ENCODE measurements at places on chromosomes 4 and X.
A peak's percentile ranks its signal among the peaks of the same experiment; 100 is the strongest.

- DNase-seq, result no peak
These were observed 67.9 kb downstream of the ANK2 start for GRCh38 chr4:113117358-113117702.

- no peak for DNase-seq
These were observed 11.2 kb upstream of the SPARCL1 start for GRCh38 chr4:87540146-87541058.

- no peak for DNase-seq
These were observed 369.5 kb upstream of the FAM241A start for GRCh38 chr4:111775556-111776297.

DNA sequence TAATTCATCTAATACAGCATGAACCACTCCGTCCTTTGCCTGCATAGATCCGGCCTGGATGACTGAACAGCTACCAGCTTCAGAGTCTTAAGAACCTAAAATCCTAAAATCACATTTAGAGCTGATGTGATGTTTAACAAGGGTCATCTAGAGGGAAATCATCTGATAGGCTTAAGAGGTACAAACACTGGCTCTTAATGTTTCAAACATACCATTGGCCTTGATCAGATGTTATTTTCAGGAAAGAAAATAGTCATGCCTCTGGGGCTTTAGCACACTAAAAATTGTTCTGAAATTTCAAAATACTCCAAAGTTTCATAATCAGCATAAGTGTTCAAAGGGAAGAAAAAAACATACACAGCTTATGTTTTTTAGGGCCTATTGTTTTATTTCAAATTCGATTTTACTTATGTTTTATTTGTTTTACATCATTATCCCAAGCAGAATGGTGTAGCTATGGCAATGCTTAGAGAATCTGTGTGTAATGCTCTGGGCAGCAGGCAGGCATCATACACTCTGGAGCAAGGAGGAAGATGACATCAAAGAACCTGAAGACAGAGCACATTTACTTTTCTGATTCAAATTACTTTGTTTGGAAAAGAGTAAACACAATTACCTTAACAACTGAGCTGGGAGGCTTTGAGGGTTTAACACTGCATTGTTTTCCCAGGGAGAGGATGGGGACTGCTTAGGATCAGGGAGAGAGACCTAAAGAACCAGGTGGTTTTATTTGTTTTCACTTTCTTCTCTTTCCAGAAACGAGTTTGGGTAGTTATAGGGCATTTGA is 25.3 kb upstream of the LEF1 start:
- DNase-seq, result no peak

DNA sequence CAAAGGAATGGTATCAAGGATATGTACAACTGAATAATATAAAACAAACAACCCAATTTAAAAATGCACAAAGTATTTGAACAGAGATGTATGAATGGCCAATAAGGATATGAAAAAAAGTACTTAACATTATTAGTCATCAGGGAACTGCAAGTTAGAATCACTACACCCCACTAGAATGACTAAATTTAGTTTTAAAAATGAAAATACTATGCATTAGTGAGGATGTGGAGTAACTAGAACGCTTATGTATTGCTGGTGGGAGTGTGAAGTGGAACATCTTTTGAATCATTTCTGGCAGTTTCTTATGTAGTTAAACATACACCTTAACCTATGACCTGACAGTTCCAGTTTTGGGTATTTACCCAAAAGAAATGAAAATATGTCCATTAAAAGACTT is 13.0 kb upstream of the SLC16A2 start:
- DNase-seq, result no peak

DNA sequence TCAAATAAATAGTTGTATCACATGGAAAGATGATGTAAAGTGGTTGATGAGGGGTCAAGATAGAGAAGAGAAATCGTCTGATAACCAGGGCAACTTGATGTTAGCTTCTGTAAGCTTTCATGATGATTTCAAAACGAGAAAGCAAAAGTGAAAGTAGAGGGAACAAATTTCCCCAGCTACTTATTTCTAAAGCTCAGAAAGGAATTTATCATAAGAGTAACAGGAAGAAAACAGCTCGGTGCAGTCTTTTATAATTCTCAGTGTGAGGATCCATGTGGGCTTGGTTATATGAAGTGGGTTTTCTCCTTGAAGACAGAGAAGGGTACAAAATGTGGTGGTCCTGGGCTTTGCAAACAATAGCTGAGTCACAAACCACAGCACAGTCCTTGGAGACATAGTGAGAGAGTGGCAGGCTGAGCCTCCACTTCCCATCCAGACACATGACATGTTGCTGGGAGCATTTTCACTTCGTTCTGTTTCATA is 32.1 kb upstream of the GLRA2 start:
- peak; percentile 17 for DNase-seq

DNA sequence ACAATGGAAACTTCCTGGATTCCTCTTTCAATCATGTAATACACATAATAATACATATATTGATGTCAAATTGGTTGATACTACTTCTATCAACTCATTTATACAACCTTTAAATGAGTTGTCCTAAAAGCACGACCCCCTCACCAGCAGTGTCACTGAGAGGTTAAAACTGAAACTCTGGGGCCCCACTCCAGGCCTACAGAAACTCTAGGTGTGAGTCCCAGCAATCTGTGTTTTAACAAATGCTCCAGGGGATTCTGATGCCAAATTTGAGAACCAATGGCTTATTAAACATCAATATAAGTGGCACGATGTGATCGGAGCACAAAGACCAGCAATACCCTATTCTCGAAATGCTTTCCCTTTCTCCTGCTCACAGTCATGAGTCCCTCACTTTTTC is 47.9 kb downstream of the ATP8A1 start:
- DNase-seq, result peak; percentile 15

DNA sequence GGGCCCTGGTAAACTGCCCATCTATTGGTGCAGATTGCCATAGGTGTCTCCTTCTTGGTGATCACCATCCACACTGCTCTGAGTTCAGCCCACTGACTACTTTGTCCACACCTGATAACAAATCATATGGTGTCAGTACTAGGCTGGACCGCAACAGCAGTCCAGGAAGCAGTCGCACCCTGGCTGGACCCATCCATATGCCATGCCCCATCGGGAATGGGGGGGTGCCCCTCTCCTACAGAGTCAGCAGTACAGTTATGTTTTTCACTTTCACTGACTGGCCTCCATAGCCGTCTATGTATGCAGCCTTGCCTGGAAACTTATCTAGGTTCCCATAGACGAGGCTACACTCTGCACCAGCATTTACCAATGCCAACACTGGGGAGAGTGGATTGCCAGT is 226.1 kb downstream of the ADGRL3 start:
- DNase-seq, result no peak

GRCh38 chr4:116952530-116953136 is 132.7 kb downstream of the TRAM1L1 start:
- no peak for DNase-seq

DNA sequence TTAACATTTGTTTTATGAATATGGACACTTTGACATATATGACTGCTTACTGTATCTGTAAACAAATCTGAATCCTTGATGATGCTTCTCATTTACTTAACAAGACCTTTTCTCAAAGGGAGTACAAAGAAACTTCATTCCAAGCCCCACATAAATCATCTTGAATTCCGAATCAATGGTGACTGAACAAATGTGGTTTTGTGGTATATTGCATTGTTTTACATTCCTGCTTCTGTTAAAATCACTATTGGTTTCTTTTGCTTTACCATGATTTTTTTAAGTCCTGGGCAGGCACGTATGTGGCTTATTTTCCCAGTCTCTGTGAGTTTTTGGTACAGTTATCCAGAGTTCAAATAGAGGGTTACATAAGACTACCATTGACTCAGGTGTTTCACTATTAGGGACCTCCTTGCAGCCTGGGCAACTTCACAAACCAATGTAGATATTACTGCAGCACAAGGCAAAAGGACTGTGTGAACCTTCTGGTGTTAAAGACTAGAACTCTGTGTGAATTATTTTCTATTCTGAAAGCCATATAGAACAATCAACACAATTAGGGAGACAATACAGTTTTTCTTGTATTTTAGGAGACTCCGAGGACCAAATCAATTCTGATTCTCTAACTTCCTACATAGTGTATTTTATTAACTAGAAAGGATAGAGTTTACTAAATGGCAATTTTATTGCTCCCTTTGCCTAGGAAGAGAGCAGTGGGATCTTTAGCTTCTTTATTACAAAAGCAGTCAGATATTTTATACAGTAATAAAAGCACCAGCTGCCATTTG is 196.4 kb downstream of the GALNTL6 start:
- DNase-seq, result no peak

DNA sequence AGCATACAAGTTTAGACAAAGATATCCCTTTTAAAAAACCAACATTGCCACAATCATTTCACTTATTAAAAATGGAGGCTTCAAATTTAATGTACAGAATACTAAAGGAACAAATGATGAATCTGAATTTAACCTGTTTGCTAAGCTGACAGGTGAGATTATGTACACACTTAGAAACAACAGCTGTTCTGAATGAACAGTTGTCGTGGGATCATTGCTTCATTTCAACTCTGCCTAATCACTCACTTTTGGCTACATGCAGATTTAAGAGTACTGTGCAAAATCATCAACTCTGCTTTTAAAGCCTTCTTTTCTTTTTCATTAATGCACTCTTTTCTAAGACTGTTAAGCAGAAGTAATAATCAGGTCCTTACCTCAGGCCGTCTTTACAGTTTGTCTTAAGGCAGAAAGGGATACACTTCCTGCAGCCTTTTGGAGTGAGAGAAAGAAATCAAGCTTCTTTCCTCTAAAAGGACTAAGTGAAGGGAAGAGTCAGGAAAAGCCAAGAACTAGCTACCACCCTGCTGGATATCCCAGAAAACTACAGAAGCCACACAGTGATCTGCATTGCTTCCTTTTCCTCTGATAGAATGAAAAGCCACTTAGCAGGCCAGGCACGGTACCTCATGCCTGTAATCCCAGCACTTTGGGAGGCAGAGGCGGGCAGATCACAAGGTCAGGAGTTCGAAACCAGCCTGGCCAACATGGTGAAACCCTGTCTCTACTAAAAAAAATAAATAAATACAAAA is 54.7 kb upstream of the NPNT start:
- DNase-seq, result no peak

GRCh38 chr4:65190780-65191179 is 479.5 kb downstream of the EPHA5 start:
- DNase-seq, result no peak

DNA sequence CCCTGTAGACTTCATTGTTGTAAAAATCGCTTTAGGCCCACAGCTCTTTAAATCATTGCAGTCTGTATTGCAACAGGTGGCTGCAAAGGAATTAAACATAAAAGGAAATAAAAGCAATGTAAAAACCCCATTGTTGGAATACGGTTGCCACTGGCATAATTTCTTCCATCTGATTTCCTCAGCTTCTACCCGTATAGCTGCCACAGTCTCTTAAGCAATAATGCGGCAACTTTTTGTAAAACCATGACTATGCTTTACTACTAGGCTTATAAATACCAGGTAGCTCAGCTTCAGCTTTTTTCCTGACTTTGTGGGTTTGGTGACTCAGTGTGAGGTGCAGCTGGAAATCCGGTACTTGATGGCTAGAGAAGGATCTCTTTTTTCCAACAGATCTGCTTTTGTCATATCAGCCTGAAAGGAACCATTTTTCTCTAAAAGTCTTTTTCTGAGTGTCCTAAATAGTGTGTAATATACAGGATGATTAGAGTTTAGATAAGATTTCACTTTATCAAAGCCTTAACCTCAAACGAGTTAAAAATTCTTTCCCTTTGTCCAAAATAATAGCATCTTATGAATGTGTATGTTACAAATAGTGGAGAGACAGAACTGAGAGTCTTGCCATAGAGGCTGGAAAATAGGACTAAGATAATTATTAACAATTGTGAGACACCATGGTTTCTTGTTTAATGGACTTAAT is 268.0 kb downstream of the ADGRL3 start:
- no peak for DNase-seq

GRCh38 chr4:14259936-14260335 is 632.4 kb upstream of the BOD1L1 start:
- no peak for DNase-seq

DNA sequence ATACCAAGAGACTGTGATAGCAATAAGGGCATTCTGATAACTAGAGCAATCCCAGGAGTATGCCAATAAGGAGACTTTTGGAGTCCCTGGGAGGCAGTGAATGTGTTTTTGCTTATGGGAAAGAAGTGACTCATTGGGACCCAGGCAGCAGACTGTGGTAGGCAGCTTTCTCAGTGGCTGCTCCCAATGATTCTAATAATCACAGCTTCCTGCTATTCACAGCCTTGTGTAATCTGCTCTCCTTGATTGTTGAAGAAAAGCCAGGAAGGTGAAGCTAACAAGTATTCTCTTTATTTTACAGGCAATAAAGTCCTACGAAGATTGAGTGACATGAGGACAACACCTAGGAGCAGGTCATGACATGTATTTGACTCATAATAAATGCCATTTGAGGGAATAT is 70.3 kb upstream of the DDX60 start:
- DNase-seq, result no peak

DNA sequence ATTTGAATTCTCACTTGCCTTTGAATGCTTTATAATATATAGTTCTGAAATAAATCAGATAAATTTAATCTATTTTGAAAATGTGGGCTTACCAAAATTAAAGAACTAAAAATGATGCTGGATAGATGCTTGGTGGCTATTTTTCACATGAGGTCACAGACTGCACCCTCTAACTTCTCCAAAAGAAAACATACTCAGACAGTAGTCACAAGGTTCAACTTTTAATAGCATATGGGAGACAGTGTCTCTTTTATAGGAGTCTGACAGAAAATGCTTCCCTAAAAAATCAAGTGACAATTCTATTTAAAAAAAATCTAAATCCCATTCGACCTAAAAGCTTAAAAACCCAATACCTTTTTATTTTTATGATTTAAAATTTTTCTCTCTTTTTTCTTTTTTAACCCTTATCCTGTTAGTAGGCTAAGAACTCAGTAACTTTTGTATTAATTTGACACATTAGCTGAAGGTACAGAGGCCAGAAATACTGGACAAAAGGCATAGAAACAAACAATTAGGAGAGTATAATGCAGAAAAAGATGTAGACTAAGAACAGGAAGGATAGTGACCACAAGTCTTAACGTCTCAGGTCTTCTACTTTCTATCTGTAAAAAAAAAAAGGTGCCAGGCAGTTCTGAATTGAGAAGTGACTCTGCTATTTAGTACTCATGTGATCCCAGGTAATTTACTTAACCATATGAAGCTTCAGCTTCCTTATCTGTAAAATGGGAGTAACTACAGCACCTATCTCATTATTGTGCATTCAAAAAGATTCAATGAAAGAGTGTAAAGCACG is 7.6 kb downstream of the TIGD4 start:
- no peak for DNase-seq

DNA sequence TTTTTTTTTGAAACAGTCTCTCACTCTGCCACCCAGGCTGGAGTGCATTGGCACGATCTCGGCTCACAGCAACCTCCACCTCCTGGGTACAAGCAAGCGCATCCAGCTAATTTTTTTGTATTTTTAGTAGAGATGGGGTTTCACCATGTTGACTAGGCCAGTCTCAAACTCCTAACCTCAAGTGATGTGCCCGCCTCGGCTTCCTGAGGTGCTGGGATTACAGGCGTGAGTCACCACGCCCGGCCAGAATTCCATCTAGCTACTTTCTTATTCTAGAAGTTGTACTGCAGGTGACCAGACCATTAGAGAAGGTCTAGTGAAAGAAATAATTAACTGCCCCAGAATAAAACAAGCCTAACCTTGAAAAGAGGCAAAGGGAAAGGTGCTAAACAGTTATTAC is 2.3 kb downstream of the LRBA start:
- DNase-seq, result peak; percentile 42

All from activated CD4-positive, alpha-beta memory T cell treated with anti-CD3 and anti-CD28 coated beads for 36 hours (primary cell).